ENCODE measurements at places on chromosomes 13 and 19.

GRCh38 chr19:21812448-21812847 is 23.5 kb downstream of the ZNF43 start:
- no peak for DNase-seq

DNA sequence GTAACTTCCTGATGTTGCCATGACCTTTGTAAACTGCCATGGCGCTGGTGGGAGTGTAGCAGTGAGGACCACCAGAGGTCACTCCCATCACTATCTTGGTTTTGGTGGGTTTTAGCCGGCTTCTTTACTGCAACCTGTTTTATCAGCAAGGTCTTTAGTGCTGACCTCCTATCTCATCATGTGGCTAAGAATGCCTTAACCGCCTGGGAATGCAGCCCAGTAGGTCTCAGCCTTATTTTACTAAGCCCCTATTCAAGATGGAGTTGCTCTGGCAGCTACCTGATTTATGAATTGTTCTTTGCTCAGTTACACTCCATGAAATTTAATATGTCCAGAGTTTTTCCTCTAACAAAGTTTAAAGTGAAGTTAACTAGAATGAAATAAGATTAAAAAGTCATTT is 4.6 kb upstream of the EPS15L1 start:
- DNase-seq: no peak

DNA sequence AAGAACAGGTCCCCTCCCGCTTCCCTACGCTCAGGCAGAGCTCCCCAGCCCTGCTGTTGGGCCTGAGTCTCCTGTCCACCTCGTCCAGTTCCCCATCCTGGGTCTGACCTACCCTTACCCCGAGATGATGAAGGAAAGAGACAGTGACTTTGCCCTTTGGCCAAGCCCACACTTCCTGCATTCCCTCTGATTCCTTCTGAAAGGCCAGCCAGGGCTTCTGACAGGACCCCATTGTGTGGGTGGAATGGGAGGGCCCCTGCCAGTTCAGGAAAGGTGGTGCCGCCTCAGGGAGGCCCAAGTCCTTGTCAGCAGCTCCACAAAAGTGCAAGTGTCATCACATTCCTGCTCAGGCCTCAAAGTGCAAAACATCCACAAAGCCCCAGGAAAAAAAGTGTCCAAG is 177.8 kb downstream of the PAN3 start:
- DNase-seq: no peak

- DNase-seq: no peak
Observed at GRCh38 chr13:46968450-46968849, 71.6 kb upstream of the HTR2A start.

DNA sequence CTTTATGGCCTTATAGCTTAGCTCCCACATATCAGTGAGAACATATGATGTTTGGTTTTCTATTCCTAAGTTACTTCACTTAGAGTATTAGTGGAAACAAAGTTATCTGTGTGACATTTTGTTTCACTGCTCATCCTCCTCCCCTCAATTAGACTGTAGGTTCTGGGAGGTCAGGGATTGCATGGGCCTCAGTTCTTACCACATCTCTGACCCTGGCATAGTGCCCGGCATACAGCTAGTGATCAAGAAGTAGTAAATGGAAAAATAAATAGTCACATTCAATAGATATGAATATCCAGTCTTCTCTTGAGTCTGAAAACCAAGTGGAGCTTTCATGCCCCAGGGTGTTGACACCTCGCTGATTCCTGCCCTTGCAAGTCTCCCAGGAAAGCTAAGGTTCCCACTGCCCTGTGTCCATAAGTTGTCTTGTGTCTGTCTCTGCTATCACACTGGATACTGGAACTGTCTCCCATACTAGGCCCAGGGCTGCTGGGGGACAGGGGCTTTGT is 249.5 kb upstream of the TSHZ3 start:
- DNase-seq: no peak

DNA sequence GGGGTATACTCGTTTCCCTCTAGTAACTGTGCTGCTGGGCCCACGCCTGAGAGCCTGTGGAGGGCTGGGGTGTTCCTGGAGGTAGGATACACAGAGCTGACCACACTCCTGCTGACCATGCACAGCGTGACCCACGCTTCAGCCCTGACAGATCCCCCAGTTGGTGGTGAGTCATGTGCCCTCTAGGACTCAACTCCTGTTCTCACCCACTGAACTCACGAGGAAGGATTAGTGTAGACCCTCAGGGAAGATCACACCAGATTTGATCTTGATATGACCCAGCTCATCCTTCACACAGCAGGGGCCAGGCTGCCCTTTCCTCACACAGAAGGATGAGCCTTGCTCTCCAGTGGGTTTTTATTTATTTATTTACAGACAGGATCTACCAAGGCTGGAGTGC is 13.3 kb upstream of the ACP7 start:
- DNase-seq: no peak

- DNase-seq: no peak
Observed at GRCh38 chr13:56378566-56378965, 762.2 kb upstream of the PRR20A start.

GRCh38 chr13:27704681-27705080 is 83.0 kb downstream of the POLR1D start:
- peak; percentile 34 for DNase-seq

DNA sequence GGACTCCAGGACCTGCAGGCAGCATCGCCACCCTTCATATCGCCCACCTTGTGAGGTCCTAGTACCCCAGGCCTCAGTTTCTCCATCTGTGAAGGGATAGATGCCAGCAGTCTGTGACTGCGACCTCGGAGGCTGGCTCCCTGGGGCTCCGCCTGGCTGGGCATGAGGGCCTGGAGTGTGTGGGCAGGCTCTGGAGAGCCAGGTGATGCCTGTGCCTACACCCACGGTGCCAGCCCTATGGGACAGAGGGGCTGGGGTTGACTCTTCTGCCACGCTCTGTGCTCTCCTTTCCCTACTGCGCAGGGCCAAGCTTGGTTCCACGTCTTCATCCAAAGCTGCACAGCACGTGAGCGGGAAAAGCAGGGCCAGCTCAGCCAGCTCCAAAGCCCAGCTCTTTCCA is 26.0 kb upstream of the NFIC start:
- no peak for DNase-seq

GRCh38 chr19:29413435-29413834 is 112.4 kb upstream of the VSTM2B start:
- DNase-seq: no peak

DNA sequence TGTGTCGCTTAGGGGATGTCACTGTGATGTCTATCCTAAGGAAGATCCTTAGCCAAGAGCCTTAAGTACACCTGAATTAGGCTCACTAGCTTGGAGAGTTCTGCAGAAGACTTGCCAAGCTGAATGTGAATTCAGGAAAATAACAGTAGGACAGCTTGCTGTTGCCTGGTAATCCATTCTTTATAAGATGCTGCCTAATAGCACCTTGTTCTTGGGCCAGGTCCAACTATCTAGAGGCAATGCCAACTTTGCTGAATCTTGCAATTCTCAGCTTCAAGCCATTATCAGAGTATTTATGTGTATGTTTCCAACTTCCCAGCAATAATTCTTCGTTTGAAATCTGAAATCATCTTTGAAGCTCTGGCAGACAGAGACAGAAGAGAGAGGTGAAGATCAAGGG is 102.8 kb downstream of the PCDH17 start:
- DNase-seq: no peak

GRCh38 chr13:83150616-83151307 is 731.5 kb downstream of the SLITRK1 start:
- no peak for DNase-seq

DNA sequence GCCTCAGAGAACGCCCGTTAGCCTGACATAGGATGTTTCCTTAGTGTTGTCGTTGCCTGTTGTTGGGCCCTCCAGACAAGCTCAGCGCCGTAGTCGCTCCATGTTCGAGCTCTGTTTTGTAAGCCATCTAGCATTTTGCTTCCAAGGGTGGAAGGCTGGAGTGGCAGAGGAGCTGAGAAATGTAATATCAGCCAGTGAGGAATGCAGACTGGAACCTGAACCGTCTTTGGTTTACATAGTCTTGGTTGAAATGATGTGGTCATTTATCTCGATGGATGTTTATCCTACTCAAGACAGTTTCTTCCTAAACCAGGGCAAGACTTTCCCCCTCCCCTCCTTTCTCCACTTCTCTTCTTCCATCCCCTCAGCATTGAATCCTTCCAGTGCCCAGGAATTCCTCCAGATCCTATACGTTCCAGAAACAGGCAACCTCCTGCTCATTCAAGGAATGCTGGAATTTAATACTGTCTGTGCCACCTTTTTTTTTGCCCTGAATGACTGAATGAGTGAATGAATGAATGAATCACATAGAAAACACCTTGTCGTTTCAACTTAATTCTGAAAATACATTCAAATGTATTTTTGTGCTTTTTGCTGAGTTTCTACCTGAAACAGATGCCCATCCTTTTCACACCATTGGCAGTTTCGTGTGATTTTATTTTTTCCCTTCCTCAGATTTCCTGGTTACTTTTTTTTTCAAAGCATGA is 109.5 kb upstream of the MBNL2 start:
- DNase-seq: no peak

- peak; percentile 88 for DNase-seq
Observed at GRCh38 chr19:52637718-52638585, at the start of gene ZNF83. TSS of gene ZNF83 (minus strand) at chr19:52638355.

DNA sequence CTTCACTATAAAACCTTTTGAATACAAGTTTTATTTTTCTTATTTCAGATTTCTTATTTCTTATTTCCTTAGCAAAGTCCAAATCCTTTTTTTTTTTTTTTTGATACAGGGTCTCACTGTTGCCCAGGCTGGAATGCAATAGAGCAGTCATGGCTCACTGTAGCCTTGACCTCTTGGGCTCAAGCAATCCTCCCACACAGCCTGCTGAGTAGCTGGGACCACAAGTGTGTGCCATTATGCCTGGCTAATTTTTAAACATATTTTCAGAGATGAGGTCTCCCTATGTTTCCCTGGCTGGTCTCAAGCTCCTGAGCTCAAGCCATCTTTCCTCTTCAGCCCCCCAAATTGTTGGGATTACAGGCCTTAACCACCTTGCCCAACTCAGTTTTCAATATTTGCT is 334.3 kb downstream of the DLEU7 start:
- no peak for DNase-seq

DNA sequence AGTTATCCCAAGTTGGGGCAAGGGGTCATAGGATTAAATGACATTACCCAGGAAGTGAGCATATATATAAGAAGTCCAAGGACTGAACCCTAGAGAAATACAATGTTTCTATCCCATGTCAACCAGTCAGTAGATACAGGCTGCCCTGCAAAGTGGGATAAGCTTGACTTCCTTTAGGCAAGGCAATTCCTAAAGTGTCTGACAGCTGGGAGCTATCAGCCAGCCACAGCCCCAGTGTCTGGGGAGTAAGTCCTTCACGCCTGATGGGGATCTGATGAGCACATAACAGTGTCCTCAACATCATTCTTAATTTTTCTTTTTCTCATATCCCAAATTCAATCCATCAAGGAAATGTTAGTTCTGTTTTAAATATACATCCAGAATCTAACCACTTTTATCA is 54.1 kb downstream of the DNAJC15 start:
- DNase-seq: no peak

GRCh38 chr13:101624981-101625380 is 172.5 kb downstream of the ITGBL1 start:
- DNase-seq: no peak

GRCh38 chr19:45878043-45878794 is 7.7 kb downstream of the IRF2BP1 start:
- no peak for DNase-seq

GRCh38 chr13:32838945-32839344 is 177.3 kb upstream of the KL start:
- no peak for DNase-seq

GRCh38 chr13:37344056-37344455 is 238.6 kb upstream of the CSNK1A1L start:
- no peak for DNase-seq

DNA sequence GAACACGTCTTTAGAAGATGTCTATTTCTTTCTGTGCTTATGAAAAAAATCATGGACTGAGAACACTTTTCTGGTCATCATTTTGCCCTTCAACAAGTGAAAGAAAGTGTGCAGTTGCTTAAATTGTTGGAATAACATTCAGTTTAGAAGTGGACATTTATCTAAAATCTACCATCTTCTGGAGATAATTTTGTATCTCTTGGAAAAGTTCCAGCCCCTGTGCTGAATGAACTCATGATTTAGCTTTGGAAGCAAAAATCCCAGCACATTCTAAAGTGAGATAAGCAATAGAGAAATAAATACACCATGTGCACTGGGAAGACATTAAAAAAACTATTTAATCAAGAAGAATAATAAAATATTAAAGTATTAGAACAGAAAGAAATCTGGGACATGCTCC is 1420.8 kb upstream of the SLC10A2 start:
- DNase-seq: no peak

DNA sequence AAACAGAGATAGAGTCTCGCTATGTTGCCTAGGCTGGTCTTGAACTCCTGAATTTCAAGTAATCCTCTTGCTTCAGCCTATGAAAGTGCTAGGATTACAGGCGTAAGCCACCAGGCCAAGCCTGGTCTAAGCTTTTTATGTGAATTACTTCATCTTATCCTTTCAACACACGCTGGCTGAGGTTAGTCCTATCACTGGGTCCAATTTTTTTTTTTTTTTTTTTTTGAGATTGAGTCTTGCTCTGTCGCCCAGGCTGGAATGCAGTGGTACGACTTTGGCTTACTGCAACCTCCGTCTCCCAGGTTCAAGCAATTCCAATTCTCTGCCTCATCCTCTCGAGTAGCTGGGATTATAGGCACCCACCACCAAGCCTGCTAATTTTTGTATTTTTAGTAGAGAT is 10.4 kb downstream of the MYO1F start:
- no peak for DNase-seq

DNA sequence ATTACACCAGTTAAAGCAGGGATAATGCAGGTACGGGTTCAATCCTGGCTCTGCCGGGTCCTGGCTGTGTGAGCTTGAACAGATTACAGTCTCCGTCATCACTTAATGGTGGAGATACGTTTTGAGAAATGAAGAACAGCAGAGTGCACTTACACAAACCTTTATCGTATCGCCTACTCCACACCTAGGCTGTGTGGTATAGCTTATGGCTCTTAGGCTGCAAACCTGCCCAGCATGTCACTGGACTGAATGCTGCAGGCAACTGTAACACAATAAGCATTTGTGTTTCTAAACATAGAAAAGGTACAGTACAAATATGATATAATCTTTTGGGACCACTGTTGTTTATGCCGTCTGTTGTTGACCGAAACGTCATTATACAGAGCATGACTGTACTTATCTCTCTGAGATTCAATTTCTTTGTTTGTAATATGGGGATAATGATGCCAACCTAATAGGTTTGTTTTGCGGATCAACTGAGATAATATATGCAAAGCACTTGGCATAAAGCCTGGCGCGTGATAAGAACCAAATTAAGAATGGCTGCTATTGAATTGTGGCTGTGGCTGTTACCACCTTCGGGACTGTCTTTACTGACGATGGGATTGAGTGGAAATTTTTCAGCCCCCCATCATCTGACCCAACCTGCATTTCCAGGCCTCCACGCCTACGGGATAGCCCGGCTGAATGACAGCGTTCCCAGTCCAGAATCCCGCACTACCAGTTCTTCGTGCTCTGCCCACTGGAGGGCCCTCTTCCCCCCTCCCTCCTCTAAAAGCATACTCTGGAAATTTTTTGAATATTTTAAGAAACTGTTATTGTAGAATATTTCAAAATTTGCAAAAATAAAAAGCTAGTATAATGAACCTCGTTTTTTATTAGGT is 11.2 kb downstream of the KRTDAP start:
- no peak for DNase-seq
